ENCODE measurements at places on chromosomes 2 and 18.

DNA sequence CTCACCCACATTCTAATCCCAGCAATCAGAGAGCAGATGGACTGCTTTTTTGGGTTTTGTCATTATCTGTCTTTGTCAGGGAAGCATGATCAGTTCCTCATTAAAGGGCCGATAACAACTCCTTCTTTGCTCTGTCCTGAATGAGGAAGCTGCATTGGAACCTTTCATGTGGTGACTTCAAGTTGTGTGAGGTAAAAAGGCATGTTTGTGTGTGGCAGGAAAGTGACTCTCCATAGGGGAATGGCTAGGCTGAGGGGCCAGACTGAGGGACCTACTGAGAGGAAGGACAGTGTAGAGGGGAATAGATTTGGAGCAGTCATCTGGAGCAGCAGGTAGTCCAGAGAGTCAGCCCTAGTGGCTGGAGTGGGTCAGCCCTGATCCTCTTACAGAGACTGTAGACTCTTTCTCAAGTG is 23.6 kb upstream of the LRRTM1 start:
- no peak for DNase-seq

GRCh38 chr2:105371810-105372209 is 27.0 kb downstream of the FHL2 start:
- DNase-seq = no peak

DNA sequence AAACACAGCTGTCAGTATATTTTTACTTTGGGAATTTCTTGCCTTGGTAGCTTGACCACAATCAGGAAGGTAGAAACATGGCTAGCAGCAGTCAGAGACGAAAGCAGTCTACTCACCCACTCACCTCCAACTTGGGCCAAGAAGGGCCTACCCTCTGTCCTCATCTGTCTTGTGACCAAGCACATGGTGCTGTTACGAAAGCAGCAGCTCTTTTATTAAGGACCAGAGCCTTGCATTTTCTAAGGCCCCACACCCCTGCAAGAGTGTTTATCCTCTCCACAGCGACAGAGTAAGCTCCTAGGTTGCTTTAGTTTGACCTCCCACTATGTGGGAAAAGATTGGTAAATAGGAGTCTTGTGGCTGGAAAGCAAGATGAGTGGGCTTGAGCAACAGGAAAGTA is 31.3 kb upstream of the MSTN start:
- no peak for DNase-seq

DNA sequence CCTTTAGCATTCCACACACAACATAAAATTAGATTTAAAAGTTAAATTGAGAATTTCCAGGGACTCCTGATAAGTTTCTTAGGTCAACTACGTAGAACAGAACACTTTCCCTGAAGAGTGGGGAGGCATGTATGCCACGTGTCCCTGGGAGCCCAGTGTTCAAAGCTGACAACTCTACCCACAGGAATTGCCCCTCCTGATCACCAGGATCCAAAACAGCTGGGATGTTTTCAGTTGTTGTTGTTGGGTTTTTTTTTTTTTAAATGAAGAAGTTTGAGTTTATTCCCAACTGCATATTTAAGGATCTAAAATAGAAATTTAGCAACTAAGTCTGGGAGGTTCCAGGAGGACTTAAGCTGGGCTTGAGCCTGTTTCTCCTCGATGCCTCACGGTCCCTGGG is 100.5 kb downstream of the TPGS2 start:
- DNase-seq = no peak

DNA sequence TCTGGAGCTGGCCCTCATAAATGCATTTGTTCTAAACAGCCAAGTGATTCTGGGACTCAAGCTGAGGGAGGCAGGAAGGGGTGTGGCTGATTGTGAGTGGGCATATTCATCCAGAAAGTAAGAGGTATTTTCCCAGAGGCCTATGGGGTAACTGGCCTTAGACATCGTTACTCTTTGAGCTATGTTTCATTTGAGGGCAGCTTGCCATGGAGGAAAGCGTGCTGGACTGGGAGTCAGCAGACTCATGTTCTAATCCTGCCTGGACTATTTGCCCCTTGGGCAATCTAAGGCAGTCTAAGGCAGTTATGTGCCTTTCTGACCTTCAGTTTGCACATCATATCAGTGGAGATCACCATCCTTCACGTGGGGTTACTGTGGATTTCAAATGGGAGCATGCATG is 93.5 kb upstream of the SLC14A2 start:
- no peak for DNase-seq

- no peak for DNase-seq
Observed at GRCh38 chr2:45379399-45380087, 231.5 kb downstream of the SRBD1 start.

- DNase-seq = no peak
Observed at GRCh38 chr2:15107137-15107536, 454.0 kb downstream of the NBAS start.

GRCh38 chr2:175854665-175855064 is 147.4 kb downstream of the LNPK start:
- DNase-seq = no peak

DNA sequence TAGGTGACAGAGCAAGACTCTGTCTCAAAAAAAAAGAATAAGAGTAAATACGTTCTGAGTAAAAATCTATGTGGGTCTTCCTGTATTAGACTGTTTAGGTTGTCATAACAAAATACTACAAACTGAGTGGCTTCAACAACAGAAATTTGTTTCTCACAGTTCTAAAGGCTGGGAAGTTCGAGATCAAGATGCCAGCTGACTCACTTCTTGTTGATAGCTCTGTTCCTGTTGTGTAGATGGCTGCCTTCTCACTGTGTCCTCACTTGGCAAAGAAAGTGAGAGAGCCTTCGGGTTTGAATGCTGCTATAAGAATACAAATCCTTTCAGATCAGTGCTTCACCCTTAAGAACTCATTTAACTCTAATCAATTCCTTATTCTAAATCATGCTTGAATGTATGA is 430.0 kb upstream of the VWC2L start:
- DNase-seq = peak; percentile 97

DNA sequence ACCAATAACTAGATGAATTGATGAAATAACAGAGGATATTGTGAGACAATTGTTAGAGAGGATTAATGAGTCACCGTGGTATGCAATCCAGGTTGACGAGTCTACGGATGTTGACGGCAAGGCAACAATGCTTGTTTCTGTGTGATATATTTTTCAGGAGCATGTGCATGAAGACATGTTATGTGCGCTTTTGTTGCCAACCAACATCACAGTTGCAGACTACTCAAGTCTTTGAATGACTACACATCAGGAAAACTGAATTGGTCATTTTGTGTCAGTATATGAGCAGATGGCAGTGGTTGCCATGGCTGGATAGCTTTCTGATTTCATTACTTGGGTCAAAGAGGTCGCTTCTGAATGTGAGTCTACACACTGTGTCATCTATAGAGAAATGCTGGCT is 96.8 kb upstream of the CRACDL start:
- peak; percentile 18 for DNase-seq

Data from lung microvascular endothelial cell (primary cell).